ENCODE measurements at places on chromosomes 7 and 10.

GRCh38 chr10:71239946-71240795 is 27.8 kb downstream of the UNC5B start:
- no peak for DNase-seq

DNA sequence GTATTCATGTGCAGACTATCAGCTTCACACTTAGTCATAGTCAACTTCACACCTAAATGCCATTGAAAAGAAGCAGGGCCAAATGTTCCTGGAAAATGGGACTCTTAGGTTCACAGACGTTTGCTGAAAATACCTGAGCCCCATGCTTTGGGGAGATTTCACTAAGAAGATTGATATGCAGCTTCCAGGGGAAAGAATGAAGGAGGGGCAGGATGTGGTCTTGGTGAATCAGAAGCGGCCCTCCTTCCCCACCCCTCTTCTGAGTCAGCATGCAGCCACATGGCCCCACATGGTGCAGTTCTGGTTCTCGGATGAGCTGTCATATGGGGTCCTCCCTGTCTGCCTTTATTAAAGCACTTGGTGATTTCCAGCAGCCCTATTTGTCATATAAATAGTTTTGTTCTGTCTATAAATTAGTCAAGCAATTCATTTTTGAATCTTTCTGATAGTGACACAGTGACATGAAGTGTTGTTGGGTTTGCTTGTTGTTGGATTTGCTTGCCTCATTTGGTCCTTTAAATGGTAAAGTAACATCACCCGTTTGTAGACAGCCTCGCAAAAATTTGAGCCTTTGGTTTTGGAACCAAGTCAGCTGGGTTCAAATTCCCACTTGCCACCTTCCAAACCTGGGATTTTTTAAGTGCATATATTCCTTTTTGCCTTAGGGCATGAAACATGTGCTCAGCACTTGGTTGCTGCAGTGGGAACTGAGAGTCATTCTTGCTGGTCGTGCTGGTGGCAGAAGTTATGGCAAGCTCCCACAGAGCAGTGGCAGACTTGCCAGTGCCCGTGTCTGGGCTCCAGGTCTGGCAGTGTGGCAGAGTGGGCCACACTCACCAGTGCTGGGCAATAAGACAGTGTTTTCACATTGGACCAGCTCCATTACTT is 68.1 kb upstream of the CDK6 start:
- peak; percentile 84 for DNase-seq

DNA sequence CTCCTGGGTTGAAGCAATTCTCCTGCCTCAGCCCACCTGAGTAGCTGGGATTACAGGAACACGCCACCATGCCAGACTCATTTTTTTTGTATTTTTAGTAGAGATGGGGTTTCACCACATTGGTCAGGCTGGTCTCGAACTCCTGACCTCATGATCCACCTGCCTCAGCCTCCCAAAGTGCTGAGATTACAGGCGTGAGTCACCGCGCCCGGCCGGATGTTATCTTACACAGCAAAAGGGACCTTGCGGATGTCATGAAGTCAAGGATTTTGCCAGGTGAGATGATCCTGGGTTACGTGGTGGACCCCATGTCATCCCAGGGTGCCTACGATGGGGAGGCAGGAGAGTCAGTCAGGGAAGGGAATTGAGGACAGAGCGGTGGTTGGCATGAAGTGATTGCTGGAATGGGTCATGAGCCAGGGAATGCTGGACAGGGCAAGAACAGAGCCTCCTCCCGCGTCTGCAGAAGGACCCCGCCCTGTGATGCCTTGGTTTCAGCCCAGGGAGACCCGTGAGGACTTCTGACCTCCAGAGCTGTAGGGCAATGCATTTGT is 8.7 kb upstream of the UBE3C start:
- no peak for DNase-seq

- DNase-seq = peak; percentile 37
These were observed 186.4 kb downstream of the PDE1C start for GRCh38 chr7:31883761-31884164.

DNA sequence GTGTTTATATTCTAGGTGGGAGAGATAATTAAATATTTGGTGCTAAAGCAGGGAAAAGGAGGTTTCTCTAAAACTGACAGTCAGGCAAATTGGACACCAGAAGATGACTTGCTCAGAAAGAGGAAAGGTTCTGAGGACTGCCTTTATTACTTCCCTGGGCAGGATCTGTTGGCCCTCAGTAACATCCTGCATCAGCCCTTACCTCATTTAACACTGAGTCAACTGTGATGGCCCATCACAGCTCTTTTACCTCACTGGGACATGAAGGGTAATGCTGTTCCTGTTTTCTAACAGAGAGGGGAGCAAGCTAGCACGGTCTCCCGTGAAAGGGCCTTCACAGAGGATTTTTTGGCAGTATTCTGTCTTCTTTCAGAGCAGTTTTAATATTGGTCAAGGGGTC is 12.0 kb downstream of the PPP1R17 start:
- DNase-seq = no peak

- no peak for DNase-seq
These were observed 543.2 kb upstream of the SEMA3D start for GRCh38 chr7:85730012-85730411.

DNA sequence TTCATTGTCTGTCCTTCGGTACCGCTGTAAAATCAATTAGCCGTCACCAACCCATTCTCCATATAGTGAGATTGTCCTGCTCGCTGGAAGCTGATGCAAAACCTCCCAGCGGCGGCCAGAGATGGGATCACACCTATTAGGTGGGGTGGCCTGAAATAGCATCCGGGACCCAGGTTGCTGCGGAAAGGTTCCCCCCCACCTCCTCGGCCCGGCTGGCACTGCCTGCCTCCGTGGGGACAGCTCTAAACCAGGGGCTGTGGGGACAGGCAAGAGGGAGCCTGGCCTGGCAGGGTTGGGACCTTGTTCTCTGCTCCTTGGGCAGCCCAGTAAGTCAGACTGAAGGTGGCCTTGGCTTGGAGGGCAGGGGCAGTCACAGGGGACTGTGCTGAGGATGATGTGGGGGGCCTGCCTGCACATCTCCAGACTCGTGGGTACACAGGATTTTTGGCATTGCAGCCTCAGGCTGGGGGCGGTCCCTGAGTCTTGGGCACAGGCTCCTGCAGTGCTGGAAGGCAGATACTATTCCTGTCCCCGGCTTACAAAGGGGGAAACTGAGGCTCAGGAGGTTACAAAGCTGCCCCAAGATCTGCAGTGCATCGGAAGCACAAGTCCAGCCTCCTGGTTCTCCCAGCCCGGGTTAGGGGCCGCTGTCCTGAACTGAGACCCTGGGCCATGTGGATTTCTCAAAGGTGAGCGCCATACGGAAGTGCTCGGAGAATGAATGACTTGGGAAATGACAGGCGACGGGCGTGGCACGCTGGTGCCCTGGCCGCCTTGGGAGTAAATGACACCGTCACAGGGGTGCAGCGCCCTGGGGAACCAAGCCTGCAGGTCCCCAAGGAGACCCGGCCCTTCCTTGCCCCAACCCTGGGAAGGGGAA is 65.6 kb downstream of the UNCX start:
- no peak for DNase-seq

DNA sequence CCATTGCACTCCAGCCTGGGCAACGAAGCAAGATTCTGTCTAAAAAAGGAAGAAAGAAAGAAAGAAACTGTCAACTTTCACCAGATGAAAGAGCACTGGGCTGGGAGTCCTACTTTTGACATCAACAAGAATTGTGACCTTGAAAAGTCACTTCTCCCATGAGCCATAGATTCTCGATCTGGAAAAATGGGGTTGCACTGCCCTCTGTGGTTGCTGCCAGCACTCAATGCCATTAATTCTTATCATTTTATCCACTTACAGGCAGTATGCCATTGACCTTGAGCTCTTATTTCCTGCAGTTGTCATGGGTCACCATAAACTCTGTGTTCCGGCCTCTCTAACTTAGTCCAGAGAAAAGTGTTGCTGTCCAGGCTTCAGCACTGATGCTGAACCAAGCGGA is 137.2 kb downstream of the NOC3L start:
- no peak for DNase-seq

DNA sequence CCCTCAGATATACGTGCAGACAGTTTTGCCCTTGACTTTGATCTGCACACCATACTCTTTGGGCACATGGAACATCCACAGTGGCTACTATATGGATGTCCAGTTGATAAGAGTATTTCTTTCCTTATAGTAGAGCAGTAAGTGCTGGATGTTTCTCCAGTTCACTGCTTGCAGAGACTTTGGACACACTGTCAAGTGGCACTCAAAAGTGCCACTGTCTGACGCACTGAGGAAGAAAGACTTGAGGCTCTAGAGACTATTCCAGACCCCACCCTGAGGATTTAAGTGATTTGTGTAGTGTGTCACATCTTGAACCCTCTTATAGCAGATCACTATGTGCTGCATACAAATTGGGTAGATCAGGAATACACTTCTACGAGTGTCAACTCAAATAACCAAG is 179.1 kb downstream of the GNAI1 start:
- no peak for DNase-seq

DNA sequence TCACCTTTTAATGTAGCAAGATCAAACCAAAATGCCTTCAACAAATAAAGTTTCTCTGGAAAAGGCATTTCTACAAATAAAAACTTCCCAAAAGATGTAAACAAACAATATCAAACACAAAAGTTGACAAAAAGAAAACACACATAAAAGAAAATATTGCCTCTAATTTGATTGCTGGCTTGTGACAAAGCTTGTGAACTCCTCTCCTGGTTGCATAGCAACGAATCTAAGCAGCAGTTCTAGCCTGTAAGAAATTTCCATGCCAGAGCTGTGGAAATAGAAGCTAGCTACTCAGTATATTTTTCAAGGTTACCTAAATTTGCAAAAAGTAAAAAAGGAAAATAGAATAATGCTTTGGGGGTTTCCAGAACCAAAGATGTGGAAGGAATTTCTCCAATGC is 173.9 kb upstream of the CDK1 start:
- DNase-seq = no peak

DNA sequence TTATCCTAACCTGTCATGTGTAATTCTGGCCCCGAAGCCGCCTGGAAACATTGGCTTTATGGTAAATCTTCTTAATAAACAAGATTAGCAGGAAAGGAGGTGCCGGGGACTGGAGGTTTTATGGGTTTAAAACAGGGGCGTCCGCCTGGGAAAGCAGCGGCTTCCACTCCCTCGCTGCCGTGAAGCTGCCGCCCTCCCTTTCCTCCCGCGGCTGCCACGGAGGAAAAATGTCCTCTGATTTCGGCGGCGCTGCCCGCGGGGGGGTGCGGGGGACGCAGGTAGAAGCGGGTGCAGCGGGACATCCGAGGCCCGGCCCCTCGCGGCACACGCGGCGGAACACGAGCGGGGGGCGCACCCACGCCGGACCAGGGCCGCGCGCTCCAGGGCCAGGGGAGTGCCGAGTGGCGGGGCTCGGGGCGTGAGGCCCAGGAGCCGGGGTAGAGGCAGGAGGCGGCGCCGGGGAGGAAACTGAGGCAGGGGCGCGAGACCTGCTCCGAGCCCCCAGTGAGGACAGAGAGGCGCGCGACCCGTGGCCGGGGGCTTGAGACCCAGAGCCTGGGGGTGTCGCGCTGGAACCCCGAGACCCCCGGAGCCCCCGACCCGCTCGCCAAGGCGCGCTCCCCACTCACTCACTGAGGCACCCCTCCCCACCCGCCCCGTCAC is 993 bp downstream of the PTPRN2 start:
- DNase-seq = no peak

- no peak for DNase-seq
These were observed 7.3 kb upstream of the FEZF1 start for GRCh38 chr7:122311734-122312450.

GRCh38 chr10:25651534-25651933 is 282.5 kb upstream of the MYO3A start:
- no peak for DNase-seq

DNA sequence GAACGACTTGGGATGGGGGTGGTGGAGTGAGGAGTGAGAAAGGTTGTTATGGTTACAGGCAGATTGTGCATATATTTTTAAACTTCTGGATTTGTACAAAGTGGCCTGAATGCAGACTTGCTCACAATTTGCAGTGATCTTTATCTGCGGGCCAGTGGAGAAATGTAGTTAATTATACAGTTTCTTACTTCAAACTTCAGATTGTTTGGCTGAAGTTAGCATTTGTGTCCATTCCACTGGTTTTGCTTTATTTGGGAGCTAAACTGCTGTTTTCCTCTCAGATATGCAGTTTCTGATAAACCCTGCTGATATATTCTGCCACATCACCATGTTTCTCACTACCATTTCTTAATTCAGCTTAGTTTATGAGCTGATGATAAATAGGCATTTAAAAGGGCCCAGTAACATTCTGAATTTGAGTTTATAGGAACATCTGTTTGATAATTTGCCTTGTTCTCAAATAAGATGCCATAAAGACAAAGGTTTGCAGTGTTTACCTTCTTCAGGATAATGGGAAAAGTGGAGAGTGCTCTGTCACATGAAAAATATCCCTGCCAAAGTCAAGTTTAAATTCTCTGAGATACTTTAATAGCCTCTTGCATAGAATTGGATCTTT is 170.1 kb downstream of the ST7 start:
- DNase-seq = peak; percentile 22

DNA sequence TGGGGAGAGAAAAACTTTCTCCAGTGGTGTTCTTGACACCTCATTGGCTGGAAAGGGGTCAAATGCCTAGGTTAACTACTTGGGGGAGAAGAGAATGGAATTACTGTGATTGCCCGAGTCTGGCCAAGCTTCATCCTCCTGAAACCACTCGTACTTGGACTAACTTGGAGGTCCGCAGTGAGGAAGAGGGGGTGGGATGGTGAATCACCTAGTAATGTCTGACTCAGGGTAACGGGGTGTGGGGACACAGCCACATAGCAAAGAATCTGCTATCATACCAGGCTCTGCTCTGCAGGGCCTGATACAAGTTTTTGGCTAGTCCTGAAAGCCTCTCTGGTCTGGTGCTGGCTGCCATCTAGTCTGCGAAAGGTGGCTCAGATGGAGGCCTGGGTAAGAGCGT is 190.9 kb downstream of the RPS24 start:
- DNase-seq = no peak

- DNase-seq = no peak
These were observed 42.7 kb downstream of the TMEM26 start for GRCh38 chr10:61410353-61411070.

- DNase-seq = no peak
These were observed 3.8 kb downstream of the GRK5 start for GRCh38 chr10:119211176-119211575.

GRCh38 chr7:63900394-63901203 is 98.0 kb upstream of the ZNF722 start:
- peak; percentile 6 for DNase-seq

- DNase-seq = no peak
These were observed 2.4 kb downstream of the SFTPD start for GRCh38 chr10:79946271-79947082.

DNA sequence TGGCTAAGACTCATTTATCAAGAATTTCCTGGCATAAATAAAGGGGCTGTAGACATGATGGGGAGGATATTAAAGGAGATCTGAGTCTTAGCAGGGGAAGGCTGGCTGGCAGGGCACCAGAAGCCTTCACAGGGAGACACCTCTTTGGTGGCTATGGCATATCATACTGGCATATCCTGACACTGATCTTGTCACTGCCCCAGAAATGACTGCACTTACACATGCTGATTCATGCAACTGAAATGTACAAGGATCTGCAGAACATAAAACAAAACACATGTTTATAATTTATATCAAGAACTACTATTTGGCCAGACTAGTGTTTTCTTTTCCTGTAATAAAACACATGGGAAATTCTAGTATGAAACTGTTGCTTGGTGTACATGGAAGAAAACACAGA is 5.5 kb upstream of the LIPN start:
- peak; percentile 59 for DNase-seq
